ENCODE measurements at places on chromosomes 6 and 20. TPM values are rescaled to one million over a fixed set of nuclear protein-coding genes. Genes with fewer than 3 reads are reported as not detected.

Gene CNPY3
- total RNA-seq: 36.7 TPM

Gene GID8
- total RNA-seq: 26.0 TPM

Gene SGK2
- total RNA-seq: 0.24 TPM

Gene MUC22
- total RNA-seq: not detected

Gene IP6K3
- 0.32 TPM for total RNA-seq

Gene PEX7
- 8.5 TPM for total RNA-seq

Gene SIRPG
- not detected for total RNA-seq

Gene CALHM6
- total RNA-seq: 0.32 TPM

Gene NOTCH4
- total RNA-seq: 0.12 TPM

Gene RGL2
- total RNA-seq: 26.8 TPM

Gene BTN1A1
- total RNA-seq: not detected

Gene KCNG1
- 3.2 TPM for total RNA-seq

Gene NKX2-2
- total RNA-seq: not detected

Gene C6orf58
- not detected for total RNA-seq

Gene FAM184A
- 0.36 TPM for total RNA-seq

Gene SIRPA
- 5.8 TPM for total RNA-seq

Gene BTNL2
- not detected for total RNA-seq

Gene AIG1
- 50.5 TPM for total RNA-seq

Gene MRAP2
- 0.32 TPM for total RNA-seq

Gene OR5V1
- total RNA-seq: not detected

Gene SIRPB1
- not detected for total RNA-seq

Gene TREM1
- not detected for total RNA-seq

Gene PRDM13
- not detected for total RNA-seq

Gene HUS1B
- total RNA-seq: 0.97 TPM

Gene FAM83C
- total RNA-seq: under 0.01 TPM

Gene MACROD2
- total RNA-seq: 9.1 TPM

Gene CYB5R4
- 6.9 TPM for total RNA-seq

Gene SAMD3
- 0.65 TPM for total RNA-seq

Gene ZSCAN26
- 24.7 TPM for total RNA-seq

Gene MED23
- total RNA-seq: 37.0 TPM

Gene VWA7
- total RNA-seq: 0.97 TPM

Gene MAP1LC3A
- 49.1 TPM for total RNA-seq

Gene DEFB124
- total RNA-seq: not detected

Gene CST4
- total RNA-seq: not detected

Gene POM121L2
- not detected for total RNA-seq

Gene IFNGR1
- total RNA-seq: 70.3 TPM

Gene IL17A
- total RNA-seq: not detected
